CD8-positive, alpha-beta T cell (primary cell): ENCODE measurements at places on chromosomes 5 and 9. TPM values are rescaled to one million over a fixed set of nuclear protein-coding genes. Genes with fewer than 3 reads are reported as not detected.

DNA sequence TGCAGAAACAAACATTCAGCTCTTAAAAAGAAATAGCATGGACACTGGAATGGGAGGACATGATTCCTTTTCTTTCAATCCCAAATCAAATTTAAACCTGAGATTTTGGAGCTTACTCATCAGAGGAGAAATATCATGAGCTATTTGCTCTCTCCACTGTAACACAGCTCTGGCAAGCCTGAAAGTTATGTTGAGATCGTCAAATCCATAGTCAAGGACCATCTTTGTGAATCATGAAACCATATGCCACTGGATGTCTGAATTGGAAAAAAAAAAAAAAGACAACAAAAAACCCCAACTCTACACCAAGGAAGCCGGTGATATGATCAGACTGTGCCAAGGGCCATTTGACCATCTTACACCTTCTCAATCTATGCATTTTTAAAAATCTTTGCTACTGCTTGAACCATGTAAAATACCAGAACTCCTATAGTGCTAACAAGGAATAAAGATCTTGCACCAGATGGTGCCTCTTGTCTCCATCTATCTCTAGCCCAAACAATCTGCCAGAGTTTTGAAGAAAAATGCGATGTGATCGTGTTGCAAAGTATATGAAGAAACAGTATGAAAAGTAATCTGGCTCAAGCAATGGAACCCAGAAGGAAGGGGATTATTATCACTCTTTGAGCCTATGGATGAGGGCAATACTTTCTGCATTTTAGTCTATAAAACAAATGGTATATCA lies 138.1 kb upstream of the MEF2C start:
- DNase-seq, result no peak

- peak; percentile 35 for DNase-seq
Observed at GRCh38 chr9:133955821-133956411, 36.2 kb downstream of the VAV2 start.

DNA sequence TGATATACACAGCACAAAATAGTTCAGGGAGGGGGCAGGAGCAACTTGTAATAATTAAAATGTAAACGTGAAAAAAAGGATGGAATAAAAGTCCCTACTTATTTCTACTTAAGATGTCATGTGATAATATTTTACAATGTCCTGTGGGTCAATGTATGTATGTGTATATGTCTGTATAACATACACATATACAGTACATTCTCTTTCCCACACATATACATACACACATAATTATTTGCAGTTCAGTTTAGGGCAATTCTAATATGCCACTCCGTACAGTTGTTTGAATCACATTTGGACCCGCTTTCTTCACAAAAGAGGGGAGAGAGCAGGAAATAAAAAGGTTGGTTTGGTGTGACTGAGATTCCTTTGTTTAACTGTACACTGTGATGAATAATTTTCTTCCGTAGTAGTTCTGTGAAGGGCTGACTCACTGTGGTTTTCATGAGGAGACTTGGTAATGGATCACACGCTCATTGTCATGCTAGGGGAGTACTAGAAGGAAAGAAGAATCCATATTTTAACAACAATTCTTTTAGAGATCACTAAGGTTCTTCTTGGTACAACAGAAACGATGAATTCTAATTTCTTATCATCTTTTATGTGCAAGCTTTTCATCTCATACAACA lies 26.2 kb upstream of the ACOT12 start:
- no peak for DNase-seq

GRCh38 chr9:93172666-93173364 lies 11.1 kb upstream of the WNK2 start:
- DNase-seq, result no peak

GRCh38 chr5:76525956-76526355 lies 97.2 kb downstream of the F2RL2 start:
- no peak for DNase-seq

DNA sequence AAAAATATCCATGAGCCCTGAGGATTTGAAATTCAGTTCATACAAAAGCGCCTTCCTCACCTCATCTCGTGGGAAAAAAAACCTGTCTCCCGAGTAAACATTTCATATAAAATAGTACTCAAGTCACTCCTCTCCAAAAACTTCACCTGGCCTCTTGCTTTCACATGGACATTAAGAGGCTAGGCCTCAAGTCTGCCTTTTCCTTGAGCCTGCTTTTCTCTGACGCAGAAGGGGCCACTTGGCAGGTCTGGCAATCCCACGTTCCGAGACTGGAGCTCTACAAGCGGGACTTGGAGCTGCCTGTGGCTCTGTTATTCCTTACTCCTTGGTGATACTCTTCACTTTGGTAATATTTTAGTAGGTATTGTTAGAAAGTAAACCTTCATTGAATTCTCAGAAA lies 26.9 kb upstream of the CKS2 start:
- no peak for DNase-seq

DNA sequence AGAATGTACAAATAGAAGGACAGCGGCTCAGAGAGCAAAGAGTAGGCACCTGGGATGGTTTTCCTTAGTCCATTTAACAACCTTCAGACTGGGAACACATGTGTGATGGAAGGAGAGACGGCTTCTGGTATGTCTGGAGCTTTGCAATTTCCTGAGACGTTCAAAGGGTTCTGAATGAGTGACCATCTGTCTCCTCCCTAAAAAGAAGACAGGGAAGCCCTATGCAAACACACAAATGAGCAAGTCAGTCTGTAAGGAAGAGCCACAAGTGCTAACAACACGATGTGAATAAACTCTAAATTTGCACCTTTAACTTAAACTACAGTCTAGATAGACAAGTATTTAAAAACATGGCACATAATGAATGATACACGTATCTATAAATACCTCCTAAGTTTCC lies 391.0 kb downstream of the ICE1 start:
- no peak for DNase-seq

DNA sequence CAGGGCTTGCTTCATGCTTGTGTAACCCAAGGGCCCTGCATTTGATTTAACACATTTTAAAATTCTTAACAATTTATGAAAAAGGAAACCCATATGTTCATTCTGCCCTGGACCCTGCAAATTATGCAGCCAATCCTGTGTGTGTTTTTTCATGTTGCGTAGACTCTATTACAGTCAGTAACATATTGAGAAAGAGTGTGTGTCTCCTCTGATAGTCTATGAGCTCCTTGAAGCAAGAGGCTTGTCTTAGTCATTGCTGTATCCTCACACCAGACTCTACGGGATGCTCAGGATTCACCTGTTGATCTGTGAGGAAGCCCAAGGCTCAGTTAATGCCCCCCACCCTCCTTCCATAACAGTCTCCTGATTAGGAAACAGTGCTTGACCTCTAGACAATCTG lies 177.3 kb upstream of the DMAC1 start:
- no peak for DNase-seq

DNA sequence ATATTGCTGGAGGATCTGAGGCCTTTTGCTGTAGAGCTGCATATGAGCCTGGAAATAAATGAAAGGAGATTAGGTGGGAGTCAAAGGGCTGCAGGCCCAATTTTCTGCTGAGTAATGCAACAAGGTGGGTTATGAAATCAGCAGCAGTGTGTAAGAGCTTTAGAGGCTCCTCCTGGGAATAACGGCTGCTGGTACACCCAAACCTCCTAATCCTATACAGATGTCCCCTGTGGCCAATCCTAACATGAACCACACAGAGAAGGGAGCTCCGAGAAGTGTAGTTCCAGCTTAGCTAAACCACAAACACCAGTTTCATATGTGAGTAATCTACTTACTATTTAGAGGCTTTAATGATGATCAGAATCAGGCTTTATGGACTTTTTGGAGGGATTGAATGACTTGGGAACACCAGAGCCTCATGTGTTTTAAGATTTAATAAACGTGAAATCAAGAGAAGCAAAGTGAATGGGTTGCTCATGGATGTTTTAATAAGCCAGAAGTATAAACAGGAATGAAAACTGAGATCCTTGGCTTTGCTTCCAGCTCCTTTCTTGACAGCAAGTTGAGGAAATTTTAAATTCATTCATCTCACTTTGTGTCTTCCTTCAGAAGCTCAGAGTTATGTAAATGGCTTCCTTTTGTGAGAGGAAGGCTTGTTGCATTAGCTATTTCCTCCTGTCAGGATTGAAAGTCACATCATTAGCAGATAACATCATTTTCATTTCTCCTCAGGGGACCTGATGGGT lies 437.5 kb downstream of the TMEM232 start:
- no peak for DNase-seq

DNA sequence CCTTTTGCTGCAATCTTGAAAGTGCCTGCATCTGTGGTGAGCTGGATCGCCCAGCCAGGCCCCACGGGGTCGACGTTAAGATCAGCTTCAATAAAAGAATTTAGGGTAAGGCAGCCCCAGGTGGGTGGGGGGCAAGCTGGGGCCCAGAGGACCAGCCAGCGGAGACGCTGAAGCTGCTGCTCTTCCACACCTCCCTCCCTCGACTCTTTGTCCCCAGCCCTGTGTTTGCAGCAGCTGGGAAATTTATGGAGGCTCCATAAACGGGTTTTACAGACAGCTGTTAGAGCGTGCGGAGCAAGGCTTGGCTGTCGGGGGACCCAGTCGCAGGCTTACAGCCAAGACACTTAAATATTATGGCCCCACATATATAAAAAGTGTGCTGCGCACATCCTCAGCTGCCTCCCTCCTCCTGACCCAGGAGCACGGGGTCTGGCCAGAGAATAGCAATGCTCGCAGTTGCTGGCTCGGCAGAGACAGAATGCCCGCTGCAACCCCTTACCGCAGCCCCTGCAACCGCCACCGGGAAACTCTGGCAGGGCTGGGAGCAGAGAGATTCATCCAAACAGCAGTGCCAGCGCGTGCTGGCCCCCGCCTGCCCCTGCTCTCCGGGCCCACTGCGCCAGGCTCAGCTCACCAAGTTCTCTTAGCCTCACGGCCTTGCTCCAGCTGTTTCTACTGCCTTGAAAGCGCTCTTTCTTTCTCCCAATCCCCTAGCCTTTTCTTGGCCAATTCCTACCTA lies 28.4 kb upstream of the MVB12B start:
- no peak for DNase-seq

DNA sequence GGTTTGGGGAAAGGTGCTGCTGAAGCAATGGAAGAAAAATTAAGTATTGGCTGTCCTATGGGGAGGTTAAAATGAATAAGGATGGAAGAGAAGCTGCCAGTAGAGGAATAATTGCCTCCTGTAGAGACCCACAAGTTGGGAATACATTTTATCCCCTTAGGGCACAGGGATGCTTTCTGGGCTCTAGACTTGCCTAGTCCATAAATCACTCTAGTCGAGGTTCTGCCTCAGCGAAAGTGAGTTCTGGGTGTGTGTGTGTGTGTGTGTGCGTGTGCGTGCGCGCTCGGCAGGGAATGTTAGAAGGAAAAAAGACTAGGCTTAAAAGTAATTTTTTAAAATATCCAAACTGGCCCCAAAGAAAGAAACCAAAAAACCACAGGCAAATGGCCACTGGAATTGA lies 291.6 kb downstream of the DOCK8 start:
- no peak for DNase-seq

GRCh38 chr5:143554187-143554717 lies 150.8 kb upstream of the NR3C1 start:
- no peak for DNase-seq

DNA sequence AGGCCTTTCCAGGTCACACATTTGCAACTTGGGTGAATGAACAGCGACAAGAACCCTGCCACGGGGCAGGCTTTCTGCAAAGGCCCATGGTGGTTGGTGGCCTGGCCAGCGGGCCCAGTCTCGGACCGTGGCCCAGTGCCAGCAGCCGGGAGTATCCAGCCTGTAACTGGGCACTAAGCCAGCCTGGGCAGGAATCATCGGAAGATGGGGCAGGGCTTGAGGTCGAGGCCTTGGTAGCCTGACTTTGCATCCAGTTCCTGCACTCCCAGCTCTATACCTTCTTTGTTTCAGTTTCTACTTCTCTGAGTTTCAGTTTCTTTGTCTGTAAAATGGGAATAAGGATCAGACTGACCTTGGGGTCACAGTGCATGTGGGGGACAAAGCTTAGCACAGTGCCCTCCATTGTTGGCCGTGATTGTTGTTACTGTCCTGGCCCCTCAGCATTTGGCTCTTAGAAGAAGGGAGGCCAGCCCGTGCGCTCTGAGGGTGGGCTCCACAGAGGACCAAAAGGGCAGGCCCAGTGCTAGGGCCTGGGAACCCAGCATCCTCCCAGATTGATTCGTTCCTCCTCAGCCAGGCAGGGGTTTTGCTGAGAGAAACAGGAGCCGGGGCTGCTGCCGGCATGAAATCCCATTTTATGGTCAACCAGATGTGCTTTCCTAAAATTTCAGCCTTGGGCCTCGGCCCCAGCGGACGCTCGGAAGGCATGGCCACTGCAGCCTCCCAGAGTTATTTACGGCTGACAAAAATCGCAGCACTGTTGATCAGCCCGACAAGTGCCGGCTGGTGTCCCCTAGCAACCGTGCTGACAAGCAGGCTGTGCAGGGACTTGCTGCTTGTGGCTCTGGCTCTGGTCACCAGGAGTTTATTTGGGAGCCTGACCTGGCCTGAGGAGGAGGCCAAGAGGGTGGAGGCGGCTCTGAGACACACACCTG lies 43.6 kb downstream of the JADE2 start:
- no peak for DNase-seq

GRCh38 chr9:131657037-131657377 lies 82.9 kb downstream of the RAPGEF1 start:
- DNase-seq, result no peak

GRCh38 chr5:169732841-169733240 lies 95.8 kb downstream of the DOCK2 start:
- no peak for DNase-seq

DNA sequence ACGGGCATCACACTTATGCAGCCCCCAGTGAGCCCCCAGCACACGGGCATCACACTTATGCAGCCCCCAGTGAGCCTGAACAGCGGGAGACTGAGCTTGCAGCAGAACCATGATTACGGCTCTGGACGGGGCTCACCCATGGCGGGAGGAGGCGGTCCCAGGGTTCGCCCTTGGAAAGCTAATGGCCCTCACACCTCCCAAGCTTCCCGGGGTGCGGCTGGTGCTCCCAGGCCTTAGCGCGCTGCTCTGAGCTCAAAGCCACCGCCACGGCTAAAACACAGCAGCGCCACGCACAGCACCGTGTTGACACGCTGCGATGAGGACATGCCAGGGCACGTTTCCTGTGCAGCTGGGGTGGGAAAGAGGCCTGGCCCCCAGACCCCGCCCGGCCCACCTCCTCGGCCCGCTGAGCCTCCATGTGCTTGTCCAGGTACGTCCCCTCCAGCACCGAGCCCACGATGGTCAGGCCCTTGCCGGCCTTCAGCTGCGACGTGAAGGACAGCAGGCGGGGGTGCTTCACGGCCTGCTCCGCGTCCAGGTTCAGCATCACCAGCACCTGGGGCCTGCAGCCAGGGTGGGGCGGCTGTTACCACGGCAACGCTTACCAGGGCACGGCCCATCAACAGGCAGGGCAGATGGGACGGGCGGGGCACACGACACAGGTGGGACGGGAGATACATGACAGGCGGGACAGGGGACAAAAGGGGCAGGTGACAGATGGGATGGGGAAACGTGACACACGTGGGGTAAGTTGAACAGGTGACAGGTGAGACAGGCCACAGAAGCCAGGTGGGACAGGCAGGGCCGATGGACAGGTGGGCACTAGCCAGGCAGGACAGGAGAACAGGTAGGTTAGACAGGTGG lies 38.4 kb downstream of the SLC12A7 start:
- no peak for DNase-seq

OMD gene
- not detected for total RNA-seq

ANKRD18B gene
- not detected for total RNA-seq

GPR150 gene
- 0.35 TPM for total RNA-seq

ITGA2 gene
- total RNA-seq, result not detected

ADAMTSL1 gene
- not detected for total RNA-seq

SCGB3A1 gene
- total RNA-seq, result not detected
